ENCODE measurements at places on chromosomes 3 and 15.

DNA sequence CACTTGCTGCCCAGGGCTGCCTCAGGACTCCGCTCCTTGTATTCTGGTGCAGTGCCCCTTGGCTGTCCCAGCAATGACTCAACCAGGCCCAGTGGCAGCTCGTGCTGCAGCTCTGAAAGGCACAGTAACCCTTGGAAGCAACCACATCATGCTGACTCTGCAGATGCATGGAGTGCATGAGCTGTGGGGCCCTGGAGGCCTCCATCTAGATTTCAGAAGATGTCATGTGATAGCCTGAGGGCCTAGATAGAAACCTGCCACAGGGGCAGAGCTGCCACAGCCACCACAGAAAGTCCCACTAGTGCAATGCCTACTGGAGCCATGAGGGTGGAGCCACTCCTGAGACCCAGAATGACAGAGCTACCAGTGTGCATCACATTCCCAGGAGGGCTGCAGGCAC lies 117.1 kb upstream of the SMAD3 start:
- DNase-seq, result no peak

DNA sequence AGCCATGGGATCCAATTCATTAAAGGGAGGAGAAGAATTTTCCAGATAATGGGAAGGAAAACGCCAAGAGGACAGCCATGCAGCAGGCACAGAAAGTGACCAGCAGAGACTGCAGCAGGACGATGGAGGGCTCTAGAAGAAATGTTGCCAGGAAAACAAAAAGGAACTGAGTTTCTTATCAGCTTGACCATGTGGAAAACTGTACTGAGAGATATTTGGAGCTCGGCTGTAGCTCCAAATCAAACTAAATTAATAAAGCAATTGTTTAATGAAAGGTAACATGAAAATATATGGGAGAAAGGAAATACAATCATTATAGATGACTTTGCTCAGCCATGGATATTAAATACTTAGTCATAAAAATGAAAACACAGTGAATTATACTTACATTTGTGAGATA lies 63.7 kb downstream of the SSR3 start:
- no peak for DNase-seq

DNA sequence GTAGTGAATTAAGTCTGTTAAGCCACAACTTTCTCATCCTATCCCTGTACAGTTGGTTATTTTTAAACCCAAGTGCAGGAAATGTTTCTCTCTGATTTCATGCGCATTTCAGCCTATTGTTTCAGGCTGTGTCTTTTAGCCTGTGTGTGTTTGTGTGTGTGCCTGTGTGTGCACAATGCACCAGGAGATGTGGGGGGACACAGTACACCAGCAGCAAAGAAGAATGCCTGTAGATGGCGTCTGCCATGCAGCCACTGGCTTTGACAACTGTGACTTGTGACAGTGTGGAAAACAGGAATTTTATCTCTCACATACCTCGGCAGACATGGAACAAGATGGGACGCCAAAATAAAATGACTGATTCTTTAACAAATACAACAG lies 43.6 kb upstream of the PLXNA1 start:
- no peak for DNase-seq

GRCh38 chr15:55320238-55320550 lies 1.2 kb downstream of the PIGB start:
- no peak for DNase-seq

GRCh38 chr3:72391659-72392058 lies 456.6 kb downstream of the SHQ1 start:
- DNase-seq, result no peak

- DNase-seq, result peak; percentile 29
Measured at GRCh38 chr15:90142216-90143165, 40.2 kb upstream of the IDH2 start.

- no peak for DNase-seq
Measured at GRCh38 chr3:106514431-106514830, 645.6 kb upstream of the CBLB start.

DNA sequence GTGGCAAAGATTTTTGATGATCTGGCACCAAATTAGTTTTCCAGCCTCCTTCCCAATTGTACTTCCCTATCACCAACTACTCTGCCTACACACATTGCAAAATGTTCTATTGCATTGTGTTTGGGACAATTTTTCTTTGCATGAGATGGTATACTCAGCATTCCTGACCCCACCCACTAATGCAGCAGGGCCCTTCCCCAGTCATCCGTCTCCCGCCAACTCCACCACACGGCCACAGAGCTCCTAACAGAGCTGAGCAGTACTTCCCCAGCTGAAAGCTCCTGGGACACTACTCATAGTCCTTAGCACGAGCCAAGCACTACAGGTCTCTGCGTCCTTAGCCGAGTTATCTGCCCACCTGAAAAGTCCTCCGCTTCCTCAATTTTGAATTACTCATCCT lies 34.2 kb downstream of the TXNRD3 start:
- no peak for DNase-seq

GRCh38 chr15:40302288-40302886 lies 5.3 kb downstream of the PLCB2 start:
- DNase-seq, result no peak

All from stimulated activated CD8-positive, alpha-beta memory T cell treated with anti-CD3 and anti-CD28 coated beads, Interleukin-7, amount 100 ng/mL, for 48 hours (primary cell).